ENCODE measurements at places on chromosomes 12 and 14.

DNA sequence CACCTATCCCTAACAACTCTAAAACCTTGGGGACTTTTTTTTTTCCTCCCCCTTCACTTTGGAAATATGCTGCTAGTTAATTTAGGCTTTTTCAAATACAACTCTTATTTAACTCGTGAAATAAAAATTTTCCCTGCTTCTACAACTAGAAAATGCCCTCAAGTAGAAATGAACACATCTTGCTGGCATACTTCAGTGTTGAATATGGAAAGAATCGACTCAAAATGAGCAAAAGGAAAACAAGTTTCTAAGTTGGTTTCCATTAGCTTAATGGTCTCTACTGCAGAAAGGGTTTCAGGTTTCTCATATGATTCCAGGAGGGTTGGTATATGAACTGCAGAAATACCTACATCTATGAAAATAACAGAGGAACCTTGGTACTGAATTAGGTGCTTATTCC lies 118.3 kb upstream of the TMTC1 start:
- no peak overlapping the region for H3K27ac ChIP-seq
- no peak overlapping the region for H3K4me3 ChIP-seq
- no peaks in the 10 kb centered on the region for H3K36me3 ChIP-seq
- H3K4me1 ChIP-seq, result no peaks in the 10 kb centered on the region
- H3K27me3 ChIP-seq, result no peaks in the 10 kb centered on the region
- DNase-seq, result no peak

- H3K4me1 ChIP-seq, result peaks cover 63% of the 10 kb centered on the region
These were observed 270.6 kb downstream of the PAWR start for GRCh38 chr12:79420146-79420618.

- H3K4me1 ChIP-seq, result peaks cover 7% of the 10 kb centered on the region
- H3K27me3 ChIP-seq, result no peaks in the 10 kb centered on the region
- H3K36me3 ChIP-seq, result no peaks in the 10 kb centered on the region
- DNase-seq, result no peak
- peak overlapping the region; percentile 85 for H3K4me3 ChIP-seq
These were observed 216 bp downstream of the IKBIP start for GRCh38 chr12:98644433-98644711.

- H3K27me3 ChIP-seq, result no peaks in the 10 kb centered on the region
- H3K4me3 ChIP-seq, result no peak overlapping the region
- no peak for DNase-seq
These were observed 8.3 kb upstream of the PRKAG1 start for GRCh38 chr12:49026678-49027480.

- H3K4me3 ChIP-seq, result no peak overlapping the region
- H3K4me1 ChIP-seq, result peaks cover 7% of the 10 kb centered on the region
- H3K36me3 ChIP-seq, result no peaks in the 10 kb centered on the region
- DNase-seq, result no peak
- no peaks in the 10 kb centered on the region for H3K27me3 ChIP-seq
- no peak overlapping the region for H3K27ac ChIP-seq
These were observed 14.1 kb upstream of the FAIM2 start for GRCh38 chr12:49917788-49918173.

- H3K36me3 ChIP-seq, result no peaks in the 10 kb centered on the region
- no peak for DNase-seq
- no peaks in the 10 kb centered on the region for H3K4me1 ChIP-seq
- no peak overlapping the region for H3K27ac ChIP-seq
- H3K27me3 ChIP-seq, result peaks cover 41% of the 10 kb centered on the region
These were observed 5.6 kb upstream of the ASCL1 start for GRCh38 chr12:102951841-102952240.

DNA sequence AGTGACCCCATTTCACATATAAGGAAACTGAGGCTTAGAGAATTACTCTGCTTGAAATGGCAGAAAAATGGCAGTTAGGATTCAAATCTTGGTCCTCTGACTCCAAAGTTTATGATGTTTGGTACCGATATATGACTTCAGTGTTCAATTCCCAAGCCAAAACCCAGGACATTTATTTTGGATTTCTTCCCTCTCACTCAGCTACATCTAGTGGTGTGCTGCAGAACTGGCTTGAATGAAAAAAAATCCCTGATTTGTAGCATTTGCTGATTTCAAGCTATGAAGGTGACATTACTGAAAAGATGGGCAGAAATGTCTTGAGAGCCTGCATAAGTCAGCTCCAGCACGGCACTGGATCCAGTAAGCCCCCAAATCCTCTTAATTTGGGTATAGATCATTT lies 106.4 kb downstream of the EFCAB11 start:
- H3K27me3 ChIP-seq, result no peaks in the 10 kb centered on the region
- H3K27ac ChIP-seq, result no peak overlapping the region
- H3K4me3 ChIP-seq, result no peak overlapping the region
- no peaks in the 10 kb centered on the region for H3K4me1 ChIP-seq
- no peaks in the 10 kb centered on the region for H3K36me3 ChIP-seq

DNA sequence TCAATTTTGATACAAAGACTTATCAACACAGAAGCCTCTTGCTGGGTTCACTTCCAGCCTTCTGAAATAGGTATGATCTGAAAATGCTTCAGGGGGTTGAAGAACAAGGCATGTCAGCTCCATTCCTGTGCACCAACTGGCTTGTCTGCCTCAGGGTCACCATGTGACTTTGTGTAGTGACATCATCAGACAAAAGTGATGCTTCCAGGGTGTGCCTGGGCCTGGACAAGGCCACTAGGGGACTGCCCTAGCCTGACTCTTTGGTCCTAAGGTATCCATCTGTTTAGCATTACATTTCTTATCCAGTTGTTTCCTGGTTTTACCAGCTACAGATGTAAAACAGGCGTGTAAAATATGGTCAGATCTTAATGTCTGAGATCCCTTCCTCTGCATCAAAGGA lies 155.6 kb downstream of the CAND1 start:
- no peak overlapping the region for H3K4me3 ChIP-seq
- no peak overlapping the region for H3K27ac ChIP-seq
- H3K36me3 ChIP-seq, result no peaks in the 10 kb centered on the region
- peaks cover 37% of the 10 kb centered on the region for H3K4me1 ChIP-seq
- DNase-seq, result no peak
- H3K27me3 ChIP-seq, result no peaks in the 10 kb centered on the region

DNA sequence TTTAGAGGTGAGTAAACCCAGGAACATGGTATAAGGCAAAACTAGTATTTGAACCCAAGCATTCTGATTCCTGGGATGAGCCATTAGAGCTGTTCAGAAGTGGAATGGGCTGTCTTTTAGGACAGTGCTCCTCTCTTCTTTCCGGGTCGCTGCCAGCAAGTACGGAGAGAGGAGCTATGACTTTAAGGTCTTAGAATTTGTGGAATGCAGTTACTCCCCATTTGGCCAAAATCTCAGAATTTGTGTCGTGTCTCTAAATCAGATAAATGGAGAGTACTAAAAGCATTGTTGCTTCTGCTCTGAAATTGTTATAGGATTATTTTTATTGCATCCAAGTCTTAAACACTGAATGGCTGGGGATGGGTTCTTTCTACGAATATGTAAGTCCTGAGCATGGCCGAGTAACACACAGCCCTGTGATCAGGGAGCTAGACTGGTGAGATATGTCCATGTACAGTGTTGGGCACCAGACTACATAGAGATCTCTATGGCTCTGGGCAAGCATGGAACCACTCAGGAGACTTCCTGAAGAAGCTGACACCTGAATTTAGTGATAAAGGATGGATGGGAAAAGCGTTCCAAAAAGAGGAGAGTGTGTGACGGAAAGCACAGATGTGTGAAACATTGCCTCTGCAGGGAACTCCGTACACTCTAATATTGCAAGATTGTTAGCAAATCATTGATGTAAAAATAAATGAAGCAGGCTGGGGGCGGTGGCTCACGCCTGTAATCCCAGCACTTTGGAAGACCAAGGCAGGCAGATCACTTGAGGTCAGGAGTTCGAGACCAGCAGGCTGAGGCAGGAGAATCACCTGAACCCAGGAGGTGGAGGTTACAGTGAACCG lies 184.7 kb downstream of the SRGAP1 start:
- no peak for DNase-seq
- H3K27ac ChIP-seq, result no peak overlapping the region
- H3K36me3 ChIP-seq, result 0 out of 2 replicates have a peak, but pooled peaks cover 12% of the 10 kb centered on the region
- H3K4me3 ChIP-seq, result no peak overlapping the region

DNA sequence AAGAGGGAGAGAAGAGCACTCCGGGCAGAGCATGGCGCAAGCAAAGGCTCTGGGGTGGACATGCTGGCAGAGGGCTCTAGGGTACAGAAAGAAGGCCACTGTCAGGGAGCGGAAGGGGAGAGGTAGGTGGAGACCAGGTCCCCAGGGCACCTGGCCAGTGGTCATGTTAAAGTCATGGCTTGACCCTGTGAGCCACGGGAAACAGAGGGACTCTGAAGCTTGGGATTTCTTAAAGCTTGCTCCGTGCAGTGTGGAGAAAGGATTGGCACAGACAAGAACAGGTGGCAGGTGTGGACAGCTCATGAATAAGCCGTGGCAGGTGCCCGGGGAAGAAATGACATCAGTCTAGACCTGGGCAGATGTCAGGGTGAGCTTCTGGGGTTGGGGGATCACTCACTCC lies 413.8 kb downstream of the BCL11B start:
- H3K4me3 ChIP-seq, result no peak overlapping the region
- H3K36me3 ChIP-seq, result no peaks in the 10 kb centered on the region
- H3K27me3 ChIP-seq, result peaks cover 27% of the 10 kb centered on the region
- no peak overlapping the region for H3K27ac ChIP-seq
- no peaks in the 10 kb centered on the region for H3K4me1 ChIP-seq

DNA sequence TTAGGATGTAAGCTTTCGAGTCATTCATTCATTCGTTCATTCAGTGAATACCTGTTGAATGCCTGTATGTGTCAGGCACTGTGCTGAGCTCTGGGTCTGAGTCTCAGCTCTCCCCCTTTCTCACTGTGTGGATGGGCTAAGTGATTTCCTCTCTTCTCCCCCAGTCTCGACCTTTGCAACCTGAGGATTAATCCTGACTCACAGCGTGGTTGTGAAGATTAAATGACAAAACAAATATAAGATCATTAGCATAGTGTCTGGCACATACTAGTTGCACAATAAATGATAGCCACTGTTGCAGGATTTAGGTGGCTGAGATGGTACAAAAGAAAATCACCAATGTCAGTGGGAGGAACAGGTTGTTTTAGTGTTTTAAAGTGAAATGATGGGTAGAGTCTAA lies 136.7 kb downstream of the GPR135 start:
- H3K27me3 ChIP-seq, result no peaks in the 10 kb centered on the region
- peaks cover 26% of the 10 kb centered on the region for H3K4me1 ChIP-seq
- 0 out of 2 replicates have a peak overlapping the region, but pooled peaks have one; percentile 3 for H3K27ac ChIP-seq
- peak; percentile 48 for DNase-seq
- H3K4me3 ChIP-seq, result no peak overlapping the region

GRCh38 chr12:104049278-104049902 lies 597 bp downstream of the GLT8D2 start:
- H3K4me3 ChIP-seq, result peak overlapping the region; percentile 48
- peaks cover 14% of the 10 kb centered on the region for H3K4me1 ChIP-seq
- DNase-seq, result peak; percentile 34
- H3K27me3 ChIP-seq, result peaks cover 6% of the 10 kb centered on the region

GRCh38 chr12:119829439-119829838 lies 47.7 kb downstream of the CIT start:
- H3K27ac ChIP-seq, result no peak overlapping the region
- H3K4me1 ChIP-seq, result no peaks in the 10 kb centered on the region
- no peak overlapping the region for H3K4me3 ChIP-seq
- H3K36me3 ChIP-seq, result no peaks in the 10 kb centered on the region
- no peaks in the 10 kb centered on the region for H3K27me3 ChIP-seq
- DNase-seq, result no peak
